Cortex of kidney (tissue), 1 donor: ENCODE measurements at places on chromosomes 5 and 9.

DNA sequence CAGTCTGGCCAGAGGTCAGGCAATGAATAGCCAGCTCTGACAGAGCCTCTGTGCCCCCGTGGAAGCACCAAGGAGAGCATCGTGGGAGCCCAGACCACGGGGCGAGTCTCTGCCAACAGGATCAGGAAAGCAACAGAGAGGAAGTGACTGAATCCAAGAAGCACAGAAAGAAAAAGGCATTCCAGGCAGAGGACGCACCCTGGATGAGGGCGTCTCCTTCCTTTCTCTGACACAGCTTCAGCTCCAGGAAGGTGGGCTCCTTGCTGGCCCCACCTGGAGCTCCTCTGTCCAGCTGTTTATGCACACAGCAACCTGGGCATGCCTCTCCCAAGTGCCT lies 16.6 kb downstream of the HK3 start:
- no peak for DNase-seq

DNA sequence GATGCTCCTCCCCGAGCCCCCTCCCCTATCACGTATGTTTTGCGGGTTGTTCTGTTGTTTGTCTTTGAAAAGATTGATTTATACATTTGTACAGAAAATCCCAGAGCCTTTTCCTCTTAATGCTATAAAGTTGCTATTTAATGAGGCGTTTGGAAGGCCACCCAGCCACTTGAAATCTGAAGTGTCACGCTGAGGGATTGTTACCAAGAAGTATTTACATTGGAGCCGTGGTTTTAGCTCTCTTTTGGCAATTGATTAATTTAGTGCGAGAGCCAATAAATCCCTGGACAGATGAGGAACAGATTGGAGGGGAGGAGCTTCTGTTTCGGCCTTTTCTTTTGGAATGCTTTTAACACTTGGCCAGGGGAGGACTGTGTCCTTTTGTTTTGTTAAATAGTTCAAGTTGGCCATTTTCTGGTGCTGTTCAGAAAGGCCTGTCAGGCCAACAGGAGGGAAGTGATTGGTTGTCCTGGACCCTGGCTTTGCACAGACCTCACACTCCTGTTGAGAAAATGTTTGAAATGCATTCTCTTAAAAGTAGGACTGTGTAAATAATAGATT lies 250.2 kb downstream of the PDZD2 start:
- no peak for DNase-seq

DNA sequence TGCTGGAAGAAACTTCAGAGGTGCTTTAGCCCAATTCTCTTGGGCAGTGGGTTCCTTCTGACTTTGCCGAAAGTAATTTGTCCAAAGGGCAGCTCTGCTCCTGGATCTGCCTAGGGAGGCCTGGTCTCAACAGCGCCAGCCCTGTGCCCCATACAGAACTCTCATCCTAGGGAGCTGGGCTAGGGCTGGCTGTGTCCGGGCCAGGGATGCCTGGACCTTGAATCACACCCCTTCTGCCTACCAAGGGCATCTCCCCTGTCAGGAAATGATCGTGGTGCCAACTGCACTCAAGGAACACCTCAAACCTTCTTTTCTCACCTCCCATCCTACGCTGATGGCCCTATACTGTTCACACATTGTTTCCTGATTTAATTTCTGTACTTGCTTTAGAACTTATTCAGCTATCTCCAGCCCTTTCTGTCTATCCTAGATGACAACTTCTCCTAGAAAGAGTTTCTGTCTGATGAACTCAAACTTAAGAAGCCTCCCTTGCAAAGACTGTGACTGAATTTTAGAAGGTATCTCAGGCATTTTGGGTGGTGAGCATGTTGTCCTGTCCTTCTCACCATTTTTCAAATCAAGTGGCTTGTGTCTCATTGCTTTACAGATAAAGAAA lies 37.4 kb upstream of the NFIB start:
- DNase-seq, result no peak

DNA sequence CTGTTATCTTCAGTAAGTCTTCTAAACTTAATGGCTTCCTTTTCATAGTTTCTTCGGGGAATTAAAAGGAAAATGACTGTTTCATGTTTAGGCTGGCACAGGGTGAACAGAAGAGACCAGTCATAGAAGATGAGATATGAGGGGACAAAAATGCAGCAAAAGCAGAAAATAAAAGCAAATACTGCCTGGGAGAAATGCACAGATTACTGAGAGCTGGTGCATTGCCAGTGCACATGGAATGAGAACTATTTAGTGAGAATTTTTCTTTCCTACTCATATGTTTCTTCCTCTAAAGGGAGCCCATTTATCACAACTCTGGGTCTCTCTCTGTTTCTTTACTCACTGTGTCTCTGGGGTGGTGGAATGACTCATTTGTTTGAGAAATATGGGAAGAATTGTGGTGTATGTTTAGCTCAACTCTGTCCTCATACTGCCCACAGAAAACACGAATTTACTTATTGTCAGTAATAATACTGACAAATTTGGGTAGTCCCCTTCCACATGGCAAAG lies 25.9 kb upstream of the ANKRD55 start:
- DNase-seq, result no peak

- no peak for DNase-seq
These were observed 364 bp downstream of the RPS6 start for GRCh38 chr9:19379697-19380046.

GRCh38 chr9:84152204-84152603 lies 171.6 kb downstream of the RMI1 start:
- DNase-seq, result no peak

DNA sequence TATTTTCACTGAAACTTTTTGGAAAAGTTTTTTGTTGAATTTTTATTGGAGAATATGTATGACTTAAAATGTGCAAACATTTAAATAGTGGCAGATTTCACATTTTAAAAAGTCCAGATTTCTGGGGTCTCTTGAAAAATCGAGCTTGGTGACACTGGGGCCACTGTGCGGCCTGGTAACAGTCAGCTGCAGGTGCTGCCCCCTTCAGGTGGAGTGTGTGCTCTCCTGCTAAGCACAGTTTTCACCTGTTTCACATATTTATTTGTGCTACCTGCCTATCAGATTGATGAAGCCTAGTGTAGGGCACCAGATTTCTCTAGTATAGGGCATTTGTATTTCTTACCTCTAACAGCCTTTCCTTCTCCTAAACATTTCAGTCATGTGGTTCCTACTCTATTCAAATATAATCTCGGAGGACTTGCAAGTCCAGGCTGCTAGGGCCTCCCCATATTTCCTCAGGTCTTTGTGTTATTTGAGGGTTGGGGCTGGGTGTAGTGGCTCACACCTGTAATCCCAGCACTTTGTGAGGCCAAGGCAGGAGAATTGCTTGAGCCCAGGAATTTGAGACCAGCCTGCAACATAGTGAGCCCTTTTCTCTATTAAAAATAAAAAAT lies 95.8 kb upstream of the KLF9 start:
- no peak for DNase-seq

DNA sequence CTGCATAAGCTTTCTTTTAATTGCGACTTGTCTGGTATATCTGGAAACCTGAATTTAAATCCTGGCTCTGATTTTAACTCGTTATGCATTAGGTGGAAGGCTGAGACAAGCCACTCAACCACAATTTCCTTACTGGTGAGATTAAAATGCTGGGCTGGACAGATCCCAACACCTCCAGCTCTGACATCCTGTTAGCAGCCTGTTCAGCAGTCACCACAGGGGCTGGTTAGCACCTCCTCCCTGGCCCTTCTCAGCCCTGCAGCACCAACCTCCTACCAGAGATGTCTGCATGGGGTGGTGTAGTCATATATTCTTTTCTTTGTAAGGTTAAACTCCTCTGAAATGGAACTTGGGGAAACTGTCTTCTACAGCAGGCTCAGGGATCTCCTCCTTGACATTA lies 156.5 kb upstream of the NFIL3 start:
- DNase-seq, result no peak

DNA sequence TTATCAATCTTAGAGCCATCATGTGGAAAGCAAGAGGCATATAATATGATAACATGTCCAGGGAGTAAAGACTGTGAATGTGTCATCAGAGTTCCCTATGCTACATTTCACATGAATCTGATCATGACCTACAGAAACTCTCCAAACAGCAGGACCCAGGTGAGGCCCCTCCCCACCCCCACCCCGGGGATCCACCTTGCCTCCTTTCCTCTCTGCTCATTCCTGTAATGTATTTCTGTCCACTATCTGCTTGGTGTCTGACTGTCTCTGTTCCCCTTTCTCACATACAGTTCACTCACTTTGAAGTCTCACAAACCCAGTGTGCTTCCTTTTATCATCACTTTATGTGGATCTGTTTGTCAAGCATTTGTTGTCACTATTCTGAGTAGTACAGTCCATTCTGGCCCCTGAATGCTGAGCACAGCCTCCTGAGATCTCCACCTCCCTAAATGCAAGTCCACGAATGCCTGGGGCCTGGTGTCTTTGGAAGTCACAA lies 76.4 kb upstream of the SMARCA2 start:
- no peak for DNase-seq

- DNase-seq, result no peak
These were observed 610.4 kb upstream of the CDH10 start for GRCh38 chr5:25255128-25255527.

DNA sequence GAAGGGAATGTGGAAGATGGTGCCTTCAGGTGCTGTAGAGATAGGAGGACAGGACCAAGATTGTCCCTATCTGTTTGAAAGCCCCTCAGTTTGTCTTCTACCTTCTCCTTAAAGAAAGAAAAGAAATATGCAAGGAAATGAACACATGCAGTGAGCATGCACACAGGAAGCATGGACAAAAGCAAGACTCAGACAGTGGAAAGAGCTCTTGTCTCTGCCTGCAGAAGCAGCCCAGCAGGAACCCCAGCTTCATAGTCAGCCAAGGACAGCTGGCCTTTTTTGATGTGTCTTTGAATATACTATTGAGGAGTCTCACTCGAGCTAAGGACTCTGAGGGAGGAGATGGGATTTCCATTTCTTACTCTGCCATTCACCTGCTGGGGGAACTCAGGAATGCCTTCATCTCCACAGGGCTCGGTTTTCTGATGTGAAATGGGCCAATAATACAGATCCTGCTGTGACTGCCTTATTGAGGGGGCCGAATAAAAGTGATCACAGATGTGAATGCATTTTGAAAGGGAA lies 132.5 kb upstream of the ADRA1B start:
- DNase-seq, result no peak

- DNase-seq, result no peak
These were observed 48.1 kb downstream of the ITGA2 start for GRCh38 chr5:53037141-53037859.

DNA sequence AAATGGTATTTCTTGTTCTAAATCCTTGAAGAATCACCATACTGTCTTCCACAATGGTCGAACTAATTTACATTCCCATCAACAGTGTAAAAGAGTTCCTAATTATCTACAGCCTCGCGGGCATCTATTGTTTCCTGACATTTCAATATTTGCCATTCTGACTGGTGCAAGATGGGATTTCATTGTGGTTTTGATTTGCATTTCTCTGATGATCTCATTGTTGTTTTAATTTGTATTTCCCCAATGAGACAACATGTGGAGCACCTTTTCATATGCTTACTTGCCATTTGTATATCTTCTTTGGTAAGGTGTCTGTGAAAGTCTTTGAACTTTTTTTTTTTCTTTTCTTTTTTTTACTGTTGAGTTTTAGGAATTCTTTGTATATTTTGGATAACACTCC lies 473.6 kb downstream of the KCTD16 start:
- no peak for DNase-seq

- DNase-seq, result no peak
These were observed 55.2 kb upstream of the OLFM1 start for GRCh38 chr9:135032041-135032835.

DNA sequence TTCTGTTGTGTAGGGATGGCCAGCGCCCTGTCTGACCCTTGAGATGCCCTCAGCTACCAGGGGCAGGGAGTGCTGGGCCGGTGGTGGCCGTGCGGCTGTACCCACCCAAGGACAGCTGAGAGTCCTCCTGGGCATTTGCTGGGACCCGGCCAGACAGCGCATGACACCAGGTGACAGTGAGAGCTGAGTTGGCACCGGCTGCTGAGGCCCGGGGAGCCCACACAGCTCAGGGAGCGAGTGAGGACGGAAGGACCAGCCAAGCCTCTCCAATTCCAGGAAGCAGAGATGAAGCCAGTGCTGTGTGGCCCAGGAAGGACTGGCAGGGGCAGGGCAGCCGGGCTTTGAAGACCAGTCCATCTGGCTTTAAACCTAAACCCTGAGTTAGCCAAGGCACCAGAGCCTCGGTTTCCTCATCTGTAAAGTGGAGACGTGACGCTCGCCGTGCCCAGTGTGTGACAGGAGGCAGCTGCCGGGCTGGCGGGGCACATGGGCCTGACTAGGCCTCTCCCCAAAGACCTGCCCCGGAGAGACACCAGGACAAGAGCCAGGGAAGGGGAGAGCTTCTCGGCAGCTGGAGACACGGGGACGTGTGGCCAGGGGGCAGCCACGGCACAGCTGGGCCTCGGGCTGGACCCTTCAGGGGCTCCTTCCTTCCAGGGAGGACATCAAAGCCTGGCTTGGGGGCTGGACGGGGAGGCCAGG lies 3.0 kb upstream of the AGPAT2 start:
- DNase-seq, result no peak

DNA sequence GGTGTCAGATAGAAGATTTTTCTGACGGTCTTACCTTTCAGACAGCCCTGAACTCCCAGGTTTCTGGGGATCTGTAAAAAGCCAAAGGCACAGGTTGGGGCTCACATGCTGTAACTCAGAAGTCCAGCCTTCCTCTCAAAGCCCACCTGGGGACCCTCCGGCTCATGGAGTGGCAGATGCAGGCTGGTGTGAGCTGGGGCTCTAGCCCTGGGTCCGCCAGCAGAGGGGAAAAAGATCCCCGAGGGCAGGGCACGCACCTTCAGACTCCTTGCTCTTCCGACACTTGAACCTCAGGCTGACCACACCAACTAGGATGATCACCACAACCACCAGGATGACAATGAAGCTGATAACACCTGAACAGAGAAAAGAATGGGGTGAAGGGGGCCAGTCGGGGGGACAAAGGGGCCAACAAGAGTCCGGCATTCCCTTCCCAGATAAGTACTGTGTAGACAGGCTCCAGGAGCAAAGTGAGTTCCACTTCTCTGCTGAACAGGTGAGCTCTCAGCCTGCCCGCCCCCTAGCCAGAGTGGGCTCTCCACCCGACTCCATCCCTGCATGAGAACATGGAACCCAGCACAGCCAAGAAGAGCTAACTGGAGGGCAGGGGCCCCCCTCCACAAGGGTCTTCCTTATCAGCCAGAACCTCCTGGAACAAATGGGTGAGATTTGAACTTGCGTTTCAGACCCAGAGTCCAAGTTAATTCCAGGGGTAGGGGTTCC lies 7.8 kb downstream of the ECSCR start:
- DNase-seq, result no peak
